Amygdala (tissue), 56 donors: ENCODE measurements at places on chromosomes 11 and 22.

DNA sequence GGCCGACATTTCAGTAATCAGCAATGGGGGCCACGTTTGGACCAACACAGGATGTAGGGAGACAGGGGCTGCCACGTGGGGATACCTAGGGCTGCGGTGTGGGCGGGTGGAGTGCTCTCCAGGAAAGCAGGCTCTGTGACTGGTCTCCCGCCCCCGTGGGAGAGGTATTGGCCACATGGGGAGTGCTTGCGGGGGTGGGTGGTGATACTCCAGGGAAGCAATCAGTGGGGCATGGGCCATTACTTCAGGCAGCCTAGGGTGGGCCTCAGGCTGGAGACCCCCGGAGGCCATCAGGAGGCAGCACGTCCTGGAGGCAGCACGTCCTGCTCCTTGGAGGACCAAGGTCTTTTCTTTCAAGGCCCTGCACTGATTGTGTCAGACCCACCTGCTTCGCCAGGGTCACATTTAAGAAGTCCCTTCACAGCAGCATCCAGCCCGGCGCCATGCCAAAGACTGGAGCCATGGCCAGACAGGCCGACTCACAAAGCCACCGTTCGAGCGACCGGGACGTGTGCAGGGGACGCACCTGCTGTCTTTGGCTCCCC, 3.0 kb upstream of the MUC2 start:
- no peak for DNase-seq

GRCh38 chr11:43992834-43993637, 50.6 kb downstream of the C11orf96 start:
- no peak for DNase-seq

DNA sequence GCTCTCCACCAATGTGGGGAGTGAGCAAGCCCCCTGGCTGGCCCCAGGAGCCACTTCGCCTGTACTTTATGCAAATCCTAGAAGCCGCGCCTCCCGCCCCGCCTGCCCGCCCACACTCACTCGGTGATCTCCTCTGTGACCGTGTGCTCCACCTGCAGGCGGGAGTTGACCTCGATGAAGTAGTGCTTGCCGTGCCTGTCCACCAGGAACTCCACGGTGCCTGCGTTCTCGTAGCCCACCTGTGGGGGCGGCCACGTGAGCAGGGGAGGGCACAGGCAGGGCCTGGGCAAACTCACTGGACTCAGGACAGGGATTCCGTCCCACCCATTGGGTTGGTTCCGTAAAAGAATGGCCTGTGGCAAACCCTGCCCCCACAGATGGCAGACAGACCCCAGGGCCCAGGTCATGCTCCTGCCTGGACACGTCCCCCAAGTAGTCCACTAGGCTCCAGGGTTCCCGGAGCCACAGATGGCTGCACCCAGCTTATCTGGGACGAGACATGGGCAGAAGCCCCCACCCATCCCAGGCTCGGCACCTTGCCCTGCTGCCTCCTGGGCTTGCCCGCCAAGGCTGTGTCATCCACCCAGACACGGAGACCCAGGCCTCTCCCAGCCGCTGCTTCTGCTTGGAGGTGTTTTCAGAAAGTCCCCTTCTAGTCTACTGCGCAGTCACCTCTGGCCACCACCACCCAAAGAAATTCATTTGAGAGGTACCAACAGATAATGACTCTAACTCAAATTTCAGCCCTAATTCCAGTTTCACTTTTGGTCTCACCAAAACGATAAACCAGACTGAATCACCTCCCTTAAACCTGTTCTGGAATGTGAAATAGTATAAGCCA, 12.1 kb downstream of the LRFN4 start:
- no peak for DNase-seq

DNA sequence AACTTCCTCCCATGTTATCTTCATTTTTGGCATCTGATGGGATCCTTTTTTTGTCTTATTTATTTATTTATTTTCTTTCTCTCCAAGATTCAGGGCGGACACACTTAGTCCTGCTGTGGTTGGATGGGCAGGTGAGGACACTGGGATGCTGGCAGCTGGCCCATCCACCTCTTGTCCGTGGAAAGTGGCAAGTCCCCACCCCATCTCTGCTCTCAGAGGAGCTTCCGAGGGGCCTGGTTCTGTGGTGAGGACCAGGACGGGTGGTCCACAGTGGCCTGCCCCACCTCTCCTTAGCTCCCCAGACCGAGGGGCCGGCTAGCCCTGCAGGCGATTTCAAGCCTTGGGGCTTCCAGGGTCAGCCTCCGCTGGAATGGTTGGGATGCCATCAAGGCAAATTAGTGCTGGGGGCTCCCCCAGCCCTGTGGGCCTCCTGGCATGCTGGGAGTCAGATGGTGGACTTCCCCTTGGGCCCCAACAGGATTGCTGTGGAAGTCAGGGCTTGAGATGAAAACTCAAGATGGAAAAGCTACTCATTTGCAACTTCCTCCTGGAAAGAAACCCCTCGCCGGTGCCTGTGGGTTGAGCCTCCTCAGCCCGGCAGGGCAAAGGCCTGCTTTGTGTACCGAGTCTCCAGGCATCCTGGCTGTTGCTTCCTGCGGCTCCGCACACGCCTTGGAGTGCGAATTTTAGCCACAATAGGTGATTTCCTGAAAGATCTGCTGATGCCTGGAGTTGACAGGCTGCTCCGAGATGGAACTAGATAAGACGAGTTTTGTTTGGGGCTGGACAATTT, 31.2 kb upstream of the LINC01488 start:
- DNase-seq: no peak

- no peak for DNase-seq
Measured at GRCh38 chr11:93166194-93166593, 31.6 kb downstream of the SLC36A4 start.

DNA sequence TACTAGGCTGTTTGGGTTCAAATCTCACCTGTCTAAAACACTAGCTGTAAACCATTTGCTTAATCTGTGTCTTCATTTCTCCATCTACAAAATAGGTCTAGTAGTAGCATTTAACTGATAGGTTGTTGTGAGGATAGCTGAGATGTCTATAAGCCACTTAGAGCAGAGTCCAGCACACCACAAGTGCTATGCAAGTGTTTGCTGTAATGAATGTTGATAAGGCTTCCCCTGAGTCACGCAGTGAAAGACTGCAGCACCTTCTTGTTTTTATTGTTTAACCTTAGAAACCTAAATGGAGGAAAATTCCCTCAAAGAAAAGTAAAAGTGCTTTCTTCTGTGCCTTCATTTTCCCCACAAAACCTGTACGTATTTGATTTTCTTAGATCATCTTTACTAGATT, 23.1 kb upstream of the LDHA start:
- DNase-seq: no peak
